ENCODE measurements at places on chromosomes 3 and 15. TPM values are rescaled to one million over a fixed set of nuclear protein-coding genes. Genes with fewer than 3 reads are reported as not detected.

GRCh38 chr15:91855684-91856489 is 2.4 kb downstream of the SLCO3A1 start:
- DNase-seq = no peak

Gene GABPB1
- total RNA-seq = 13.9 TPM

- DNase-seq = no peak
Measured at GRCh38 chr3:126349611-126350501, 7.4 kb downstream of the KLF15 start.

Gene DLEC1
- 0.22 TPM for total RNA-seq

Gene SPESP1
- total RNA-seq = 7.2 TPM

Gene C3orf70
- total RNA-seq = 3.4 TPM

Gene BNC1
- total RNA-seq = 15.6 TPM

GRCh38 chr15:81825136-81825535 is 220.7 kb downstream of the MEX3B start:
- DNase-seq = no peak

- no peak for DNase-seq
Measured at GRCh38 chr15:22231603-22232002, 151.3 kb downstream of the OR4M2 start.

- no peak for DNase-seq
Measured at GRCh38 chr15:70127770-70128413, 30.2 kb upstream of the TLE3 start.

- DNase-seq = no peak
Measured at GRCh38 chr3:193114431-193115340, 126.3 kb upstream of the PLAAT1 start.

Gene PSTPIP1
- total RNA-seq = 2.3 TPM

GRCh38 chr3:57746156-57747010 is 9.7 kb upstream of the SLMAP start:
- DNase-seq = no peak

- no peak for DNase-seq
Measured at GRCh38 chr3:127369356-127369935, 81.6 kb upstream of the PRR20G start.

Gene RLBP1
- total RNA-seq = not detected

GRCh38 chr3:186523434-186523833 is 20.7 kb downstream of the CRYGS start:
- no peak for DNase-seq

Gene NPHP3
- total RNA-seq = 15.3 TPM

- DNase-seq = no peak
Measured at GRCh38 chr3:59514865-59515482, 465.1 kb upstream of the CFAP20DC start.

DNA sequence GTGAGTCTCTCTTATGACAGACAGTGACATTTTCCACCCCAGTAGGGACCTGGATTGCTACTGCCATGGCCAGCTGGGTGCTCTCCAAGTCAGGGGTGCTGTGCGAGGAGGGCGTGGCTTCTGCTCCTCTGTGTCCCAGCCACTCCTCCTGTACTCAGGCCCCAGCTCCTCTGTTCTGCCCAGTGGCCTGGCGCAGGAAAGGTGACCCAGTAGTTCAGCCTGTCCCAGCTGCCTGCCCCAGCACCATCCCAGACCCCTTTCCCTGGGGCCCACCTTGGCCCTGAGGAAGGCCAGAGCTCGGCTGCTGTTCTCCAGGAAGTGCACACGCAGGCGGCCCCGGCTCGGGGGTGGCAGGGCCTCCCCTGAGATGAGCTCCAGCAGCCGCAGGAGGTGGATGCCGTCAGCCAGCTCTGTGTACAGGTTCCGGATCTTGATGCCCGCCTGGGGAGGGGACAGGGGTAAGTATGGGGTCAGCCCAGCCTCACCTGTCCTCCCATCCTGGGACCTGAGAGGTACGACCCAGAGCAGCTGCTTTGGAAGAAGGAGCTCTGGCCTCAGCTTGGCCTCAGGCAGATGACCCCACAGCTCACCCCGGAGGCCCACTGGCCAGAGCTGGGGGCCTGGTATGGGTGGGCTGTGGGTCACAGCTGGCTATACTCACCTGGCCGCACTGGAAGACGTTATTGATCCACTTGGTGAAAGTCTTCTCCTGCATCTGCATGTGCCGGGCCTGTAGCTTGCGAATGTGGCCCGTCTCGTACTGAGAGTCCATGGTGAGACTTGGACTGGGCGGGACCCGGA is 1.0 kb downstream of the SPTBN5 start:
- DNase-seq = no peak

DNA sequence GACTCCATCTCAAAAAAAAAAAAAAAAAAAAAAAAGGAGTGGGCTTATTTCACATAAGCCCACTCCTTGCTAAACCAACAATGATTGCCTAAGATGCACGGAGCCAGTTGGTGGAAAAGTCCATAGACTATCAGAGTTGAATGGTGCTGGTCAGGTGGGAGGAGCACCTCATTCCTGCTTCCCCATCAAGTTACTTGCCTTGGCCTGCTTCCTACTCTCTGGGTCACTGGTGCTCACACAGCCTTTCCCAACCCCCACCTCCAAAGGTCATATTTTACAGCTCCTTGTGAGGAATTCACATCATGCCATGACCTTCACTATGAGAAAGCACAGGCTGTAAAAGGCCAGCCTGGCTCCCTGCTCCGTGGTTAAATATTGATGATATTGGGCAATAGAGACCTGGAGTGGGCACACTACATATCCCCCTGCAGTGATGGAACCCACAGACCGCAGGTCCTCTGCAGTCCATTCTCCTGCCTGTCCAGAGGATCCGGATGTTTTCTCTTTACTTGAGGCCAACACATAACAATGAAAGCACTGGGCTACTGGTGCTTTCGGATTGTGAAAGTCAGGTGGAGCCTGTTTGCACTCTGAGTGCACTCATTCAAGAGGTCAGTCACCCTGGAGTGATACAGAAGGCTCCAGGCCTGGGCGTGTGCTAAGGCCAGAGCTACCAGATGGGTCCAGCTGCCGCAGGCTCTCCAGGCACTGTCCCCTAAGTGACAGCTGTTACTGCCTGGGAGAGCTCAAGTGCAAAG is at the start of gene SLC51B:
SLC51B (plus strand) TSS at position 664 of the 758 bp plus-strand sequence. CDS start 4,618 bp downstream, outside the sequence.
- no peak for DNase-seq

DNA sequence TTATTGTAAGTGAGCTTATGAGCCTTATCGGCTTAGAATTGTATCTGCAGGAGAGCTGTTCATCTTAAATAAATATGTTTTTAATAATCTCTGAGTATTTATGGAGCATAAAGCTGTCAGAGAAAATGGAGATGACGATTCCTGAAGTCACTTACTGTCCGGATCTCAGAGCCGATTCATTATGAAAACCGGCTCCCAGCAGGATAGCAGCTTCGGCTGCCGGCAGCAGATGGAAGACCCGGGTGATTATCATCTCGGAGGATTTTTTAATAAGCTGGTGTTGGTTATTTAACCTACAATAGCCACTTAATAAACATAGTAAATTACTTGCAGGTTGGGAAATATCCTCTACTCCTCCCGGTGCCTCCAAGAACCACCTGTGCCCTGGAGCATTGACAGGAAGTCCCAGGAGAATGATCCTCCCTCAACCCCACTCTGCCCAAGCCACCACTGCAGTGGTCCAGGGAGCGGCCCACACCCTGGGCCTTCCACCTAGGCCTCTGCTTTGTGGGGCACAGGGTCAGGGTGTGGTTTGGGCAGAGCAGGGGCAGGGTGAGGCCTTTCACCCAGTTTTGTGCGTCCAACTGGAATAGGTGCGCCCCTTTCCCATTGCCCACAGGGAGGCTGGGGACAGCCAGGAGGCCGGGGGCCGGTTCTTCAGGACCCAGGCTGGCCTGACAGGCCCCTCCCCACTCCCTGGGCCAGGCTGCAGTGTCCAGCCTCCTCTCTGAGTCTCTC is 42.2 kb upstream of the PRR23E start:
- DNase-seq = no peak

GRCh38 chr3:31250116-31250777 is 282.5 kb upstream of the STT3B start:
- DNase-seq = no peak

GRCh38 chr3:143416229-143416628 is 296.7 kb downstream of the CHST2 start:
- no peak for DNase-seq

DNA sequence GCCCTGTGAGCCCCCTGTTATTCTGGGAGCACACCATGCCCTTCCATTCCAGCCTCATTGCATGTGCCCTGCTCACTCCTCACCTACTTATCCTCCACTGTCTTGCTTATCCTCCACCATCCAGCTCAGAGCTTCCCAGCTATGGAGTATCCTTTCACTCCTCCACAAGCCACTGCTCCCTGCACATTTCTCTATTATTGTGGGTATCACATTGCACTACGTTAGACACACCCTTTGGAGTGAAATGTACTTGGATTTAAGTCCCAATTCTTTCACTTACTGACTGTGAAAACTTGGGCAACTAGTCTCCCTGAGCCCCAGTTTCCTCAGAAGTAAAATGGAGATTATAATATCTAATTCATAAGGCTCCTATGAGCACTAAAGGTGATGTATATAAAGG is 4.3 kb downstream of the MASP1 start:
- DNase-seq = no peak

DNA sequence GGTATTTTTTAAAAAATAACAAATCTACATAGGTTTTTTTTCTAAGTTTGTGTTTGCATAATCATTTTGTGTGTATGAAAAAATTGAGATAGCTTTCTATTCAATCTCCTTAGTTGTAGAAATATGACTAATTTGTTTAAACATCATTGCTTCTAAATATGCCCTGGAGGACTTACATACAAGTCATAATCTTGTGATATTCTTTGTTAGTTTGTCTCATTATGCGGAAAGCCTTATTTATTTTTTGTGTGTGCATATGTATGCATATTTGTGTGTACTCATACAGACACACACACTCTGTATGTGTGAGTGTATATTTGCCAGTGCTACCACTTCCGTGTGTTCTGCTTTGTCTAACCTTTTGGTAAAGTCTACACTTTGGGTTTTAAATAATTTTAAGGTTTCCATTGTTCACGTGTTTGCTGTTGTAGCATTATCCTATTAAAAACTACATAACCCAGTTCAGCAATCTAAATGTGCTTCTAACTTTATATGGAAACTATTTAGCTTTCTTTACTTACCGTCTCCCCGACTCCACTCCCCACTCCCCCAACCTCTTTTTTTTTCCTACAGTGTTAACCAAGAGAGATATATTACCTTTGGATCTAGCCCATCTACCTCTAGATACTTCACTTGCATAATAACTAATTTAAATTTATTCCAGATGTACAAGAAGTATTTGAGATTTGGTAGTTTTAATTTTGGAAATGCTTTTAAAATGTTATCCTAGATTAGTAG is 111.7 kb downstream of the FNDC3B start:
- no peak for DNase-seq

- DNase-seq = no peak
Measured at GRCh38 chr3:135989242-135989641, 23.7 kb downstream of the PPP2R3A start.

DNA sequence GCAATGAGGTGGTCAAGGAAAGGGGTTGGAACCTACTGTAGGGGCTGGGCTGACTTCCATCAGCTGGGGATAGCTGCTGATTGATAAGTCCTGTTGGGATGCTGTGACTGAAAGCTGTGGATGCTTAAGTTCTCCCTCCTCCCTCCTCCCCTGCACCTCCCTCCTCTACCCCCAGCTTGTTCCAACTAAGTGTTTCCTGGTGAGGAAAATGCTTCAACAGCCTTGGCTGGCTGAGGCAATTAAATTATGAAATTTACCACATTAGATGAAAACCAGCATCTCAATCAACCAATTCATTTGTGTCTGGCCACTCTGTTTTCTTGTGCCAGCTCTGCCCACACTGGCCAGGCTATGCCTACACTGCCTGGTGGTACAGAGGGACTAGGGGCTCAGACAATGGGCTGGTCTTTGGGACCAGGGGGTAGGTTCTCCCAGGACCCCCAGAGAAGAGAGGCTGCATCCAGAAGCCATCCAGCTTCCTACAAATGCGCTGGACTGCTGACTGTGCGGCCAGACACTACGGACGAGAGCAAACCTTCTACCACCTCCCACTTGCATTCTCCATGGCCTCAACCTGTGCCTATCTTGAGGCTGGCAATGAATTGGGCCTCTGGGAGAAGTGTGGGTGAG is 2.5 kb downstream of the KLHL25 start:
- DNase-seq = no peak

- DNase-seq = no peak
Measured at GRCh38 chr3:24829011-24829581, 334.4 kb upstream of the THRB start.

Gene C3orf22
- total RNA-seq = not detected

GRCh38 chr15:31217566-31218270 is 108.9 kb upstream of the KLF13 start:
- DNase-seq = no peak

Measured in right atrium auricular region (tissue), 2 donors.